ENCODE measurements at places on chromosomes 1 and 21. TPM values are rescaled to one million over a fixed set of nuclear protein-coding genes. Genes with fewer than 3 reads are reported as not detected.

The NEK2 gene
- 18.2 TPM for total RNA-seq

The VWA5B1 gene
- not detected for total RNA-seq

The AMPD2 gene
- 74.6 TPM for total RNA-seq

The TMPRSS3 gene
- not detected for total RNA-seq

The GCSAML gene
- not detected for total RNA-seq
